ENCODE measurements at places on chromosomes 16 and 17.
A peak's percentile ranks its signal among the peaks of the same experiment; 100 is the strongest.

GRCh38 chr16:83045790-83046189 is 419.0 kb downstream of the CDH13 start:
- DNase-seq: no peak

- peak; percentile 82 for DNase-seq
Observed at GRCh38 chr16:3134338-3135125, at the start of gene ZNF213. ZNF213 (plus strand) TSS chr16:3135029; CDS start chr16:3137281, 2,252 bp downstream.

DNA sequence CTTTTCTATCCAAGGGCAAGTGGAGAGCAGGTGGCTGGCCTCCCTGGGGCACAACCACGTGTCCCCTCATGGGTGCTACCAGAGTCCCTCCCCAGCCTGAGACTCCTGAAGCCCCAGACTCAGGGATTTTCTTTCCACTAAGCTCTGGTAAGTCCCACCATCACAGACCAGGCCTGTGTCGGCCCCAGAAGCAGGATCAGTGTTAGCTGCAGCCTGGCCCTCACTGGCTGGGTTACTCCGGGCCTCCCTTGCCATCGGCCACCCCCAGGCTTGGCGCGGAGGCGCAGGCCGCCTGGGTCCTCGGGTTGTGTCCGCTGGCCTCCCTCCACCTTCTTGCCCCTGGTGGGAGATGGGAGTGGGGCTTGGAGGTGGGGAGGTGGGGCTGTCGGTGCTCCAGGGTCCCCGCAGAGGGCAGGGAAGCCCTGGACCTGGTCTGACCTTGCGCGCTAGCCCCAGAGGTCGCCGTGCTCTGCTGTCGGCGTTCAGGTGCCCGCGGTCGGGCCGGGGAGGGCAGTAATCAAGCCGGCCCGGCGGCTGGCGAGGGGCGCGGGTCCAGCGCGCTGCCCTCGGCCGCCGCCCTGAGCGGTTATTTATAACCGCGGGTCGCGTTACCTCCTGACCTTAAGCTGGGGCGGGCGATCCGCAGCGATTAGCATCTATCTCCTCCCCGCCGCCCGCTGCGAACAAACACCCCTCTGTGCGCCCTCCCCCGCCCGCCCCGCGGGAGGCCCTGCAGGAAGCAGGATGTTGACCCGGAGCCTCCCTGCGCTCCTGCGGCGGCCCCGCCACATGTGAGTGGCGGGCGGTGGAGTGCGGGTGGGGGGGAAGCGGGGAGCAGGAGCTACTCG is 78.1 kb upstream of the TOB1 start:
- DNase-seq: peak; percentile 84

DNA sequence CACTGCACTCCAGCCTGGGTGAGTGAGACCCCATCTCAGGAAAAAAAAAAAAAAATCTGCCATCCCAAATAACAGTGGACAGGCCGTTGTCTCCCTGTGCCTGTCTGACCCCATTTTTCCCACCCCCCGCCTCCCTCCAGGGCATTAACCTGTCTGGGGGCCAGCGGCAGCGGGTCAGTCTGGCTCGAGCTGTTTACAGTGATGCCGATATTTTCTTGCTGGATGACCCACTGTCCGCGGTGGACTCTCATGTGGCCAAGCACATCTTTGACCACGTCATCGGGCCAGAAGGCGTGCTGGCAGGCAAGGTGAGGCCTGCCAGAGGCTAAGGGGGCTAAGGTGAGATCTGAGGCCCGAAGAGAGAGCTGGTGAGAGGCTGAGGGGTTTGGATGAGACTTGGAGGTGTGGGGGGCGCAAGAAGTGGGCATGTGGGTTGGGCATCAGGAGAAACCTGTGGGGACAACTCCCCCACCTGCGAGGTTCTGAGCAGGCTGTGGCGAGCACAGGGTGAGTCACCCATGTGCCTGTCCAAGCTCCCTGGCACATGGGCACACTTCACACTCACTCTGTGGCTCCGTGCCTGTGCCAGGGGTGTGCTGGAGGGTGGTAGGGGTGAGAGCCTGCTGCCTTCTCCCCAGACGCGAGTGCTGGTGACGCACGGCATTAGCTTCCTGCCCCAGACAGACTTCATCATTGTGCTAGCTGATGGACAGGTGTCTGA is 34.7 kb downstream of the ANKRD40 start:
- no peak for DNase-seq

GRCh38 chr17:77316191-77316641 is 175.4 kb downstream of the SEC14L1 start:
- no peak for DNase-seq

DNA sequence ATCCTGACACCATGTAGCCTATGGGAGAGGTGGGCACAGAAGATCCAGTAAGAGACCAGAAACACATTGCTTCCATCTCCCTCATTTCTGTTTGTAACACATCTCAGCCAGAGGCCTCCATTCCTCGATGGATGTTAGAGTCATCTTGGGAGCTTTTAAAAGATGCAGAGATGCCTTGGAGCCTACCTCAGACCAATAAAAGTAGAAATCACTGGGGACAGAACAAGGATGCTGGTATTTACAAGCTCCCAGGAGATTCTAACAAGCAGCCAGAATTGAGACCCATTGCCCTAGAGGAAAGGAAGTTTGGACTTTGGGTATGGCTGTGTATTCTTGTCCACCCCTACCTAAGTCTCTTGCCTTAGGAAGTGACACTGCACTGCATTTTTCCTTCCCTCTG is 40.8 kb downstream of the HS3ST3A1 start:
- DNase-seq: no peak

DNA sequence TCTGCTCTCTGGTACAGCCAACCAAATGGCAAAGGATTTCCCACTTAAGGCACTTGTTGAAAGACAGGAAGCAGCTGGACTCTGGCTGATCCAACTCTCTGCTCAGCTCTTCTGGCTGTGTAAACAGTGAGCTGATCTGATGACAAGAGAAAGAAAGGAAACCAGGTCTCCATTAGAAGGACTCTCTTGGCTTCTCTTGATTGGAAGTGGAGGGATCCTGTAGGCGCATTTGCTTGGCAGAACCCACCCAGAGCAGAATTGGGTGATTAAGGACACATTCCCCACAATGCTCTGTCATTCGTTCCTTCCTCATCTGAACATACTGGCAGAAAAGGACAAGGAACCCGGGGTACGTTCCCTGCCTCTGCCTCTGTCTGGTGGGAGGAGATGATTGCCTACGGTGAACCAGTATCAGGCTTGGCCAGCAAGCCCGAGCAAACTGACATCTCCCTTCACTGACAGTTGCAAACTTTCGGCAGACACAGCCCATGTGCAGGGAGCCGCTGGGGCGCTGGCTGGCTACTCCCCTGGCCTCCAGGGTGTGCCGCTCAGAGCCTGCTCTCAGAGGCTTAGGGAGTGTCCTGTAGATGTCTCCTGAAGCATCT is 29.1 kb downstream of the LDHD start:
- DNase-seq: no peak

DNA sequence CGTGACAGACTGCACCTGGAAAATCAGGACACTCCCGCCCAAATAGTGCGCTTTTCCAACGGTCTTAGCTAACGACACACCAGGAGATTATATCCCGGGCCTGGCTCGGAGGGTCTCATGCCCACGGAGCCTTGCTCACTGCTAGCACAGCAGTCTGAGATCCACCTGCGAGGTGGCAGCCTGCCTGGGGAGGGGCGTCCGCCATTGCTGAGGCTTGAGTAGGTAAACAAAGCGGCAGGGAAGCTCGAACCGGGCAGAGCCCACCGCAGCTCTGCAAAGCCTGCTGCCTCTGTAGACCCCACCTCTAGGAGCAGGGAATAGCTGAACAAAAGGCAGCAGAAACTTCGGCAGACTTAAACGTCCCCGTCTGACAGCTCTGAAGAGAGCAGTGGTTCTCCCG is 5.1 kb downstream of the GALNS start:
- DNase-seq: no peak

GRCh38 chr16:4388271-4389021 is 16.8 kb downstream of the VASN start:
- DNase-seq: no peak

GRCh38 chr16:2019518-2019920 is at the start of gene NPW:
NPW (plus strand) TSS chr16:2019785.
- peak; percentile 73 for DNase-seq

DNA sequence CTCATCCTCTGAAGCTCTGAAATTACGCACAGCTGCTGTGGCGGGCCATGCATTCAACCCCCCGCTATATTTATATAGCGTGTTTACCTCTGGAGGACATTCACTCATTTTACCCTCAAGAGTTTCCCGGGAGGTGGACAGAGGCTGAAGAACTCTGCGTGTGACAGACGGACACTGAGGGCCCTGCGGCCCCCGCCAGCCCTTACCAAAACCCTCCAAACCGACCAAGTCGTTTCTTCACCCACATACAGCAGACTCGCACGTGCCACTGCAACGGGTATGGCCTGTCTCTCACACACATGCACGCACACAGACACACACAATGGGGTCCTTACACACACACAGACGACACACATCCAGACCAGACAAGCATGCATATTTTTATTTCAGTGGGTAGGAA is 216.4 kb upstream of the FOXF1 start:
- DNase-seq: no peak

All from D721Med (cell line).